ENCODE measurements at places on chromosomes 12 and 14.

GRCh38 chr12:116465407-116465806 is 93.8 kb upstream of the MAP1LC3B2 start:
- DNase-seq: no peak

DNA sequence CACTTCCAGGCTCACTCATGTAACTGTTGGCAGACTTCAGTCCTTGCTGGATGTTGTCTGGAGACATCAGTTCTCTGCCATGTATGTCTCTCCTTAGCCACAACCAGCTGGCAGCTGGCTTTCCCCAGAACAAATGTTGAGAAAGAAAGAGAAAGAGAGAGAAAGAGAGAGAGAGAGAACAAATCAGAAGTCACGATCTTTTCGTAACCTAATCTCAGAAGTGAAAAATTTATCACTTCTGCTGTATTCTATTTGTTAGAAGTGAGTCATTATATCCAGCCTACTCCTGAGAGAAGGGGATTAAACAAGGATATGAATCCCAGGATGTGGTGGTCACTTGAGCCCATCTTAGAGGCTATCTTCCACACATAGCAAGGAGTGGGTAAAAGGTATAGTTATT is 101.2 kb downstream of the BTG1 start:
- DNase-seq: no peak

- DNase-seq: no peak
These were observed 37.0 kb downstream of the TRAFD1 start for GRCh38 chr12:112162241-112162790.

GRCh38 chr12:43482311-43483085 is 69.5 kb downstream of the ADAMTS20 start:
- no peak for DNase-seq

- DNase-seq: peak; percentile 67
These were observed 24.8 kb downstream of the KLRK1 start for GRCh38 chr12:10364815-10365622.

- DNase-seq: no peak
These were observed 1937.5 kb upstream of the SEL1L start for GRCh38 chr14:83470959-83471695.

DNA sequence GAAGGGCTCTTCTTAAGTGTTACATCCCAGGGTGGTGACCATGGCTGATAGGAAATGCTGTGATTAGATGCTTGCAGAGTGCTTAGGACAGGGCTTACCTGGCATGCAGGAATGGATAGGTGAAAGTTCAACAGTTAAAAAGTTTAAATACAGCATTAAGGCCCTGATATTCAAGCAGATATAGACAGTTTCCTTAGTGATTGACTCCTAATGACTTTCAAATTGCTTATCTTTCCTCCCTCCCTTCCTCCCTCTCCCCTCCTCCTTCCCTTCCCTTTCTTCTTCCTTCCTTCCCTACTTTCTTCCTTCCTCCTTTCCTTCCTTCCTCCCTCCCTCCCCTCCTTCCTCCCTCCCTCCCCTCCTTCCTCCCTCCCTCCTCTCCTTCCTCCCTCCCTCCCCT is 244.6 kb upstream of the NOS1 start:
- DNase-seq: no peak

DNA sequence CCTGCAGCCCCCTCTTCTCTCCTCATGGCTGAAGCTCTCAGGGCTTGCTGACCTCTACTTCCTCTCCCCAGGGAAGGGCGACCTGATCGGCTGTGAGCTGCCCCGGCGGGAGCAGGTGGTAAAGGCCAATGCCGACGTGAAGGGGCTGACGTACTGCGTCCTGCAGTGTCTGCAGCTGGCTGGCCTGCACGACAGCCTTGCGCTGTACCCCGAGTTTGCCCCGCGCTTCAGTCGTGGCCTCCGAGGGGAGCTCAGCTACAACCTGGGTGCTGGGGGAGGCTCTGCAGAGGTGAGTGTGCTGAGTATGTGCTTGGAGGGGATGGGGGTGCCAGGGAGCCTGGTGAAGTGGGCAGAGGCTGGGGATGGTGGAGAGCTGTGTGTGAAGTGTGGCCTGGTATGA is 13.7 kb downstream of the MCRS1 start:
- DNase-seq: no peak

DNA sequence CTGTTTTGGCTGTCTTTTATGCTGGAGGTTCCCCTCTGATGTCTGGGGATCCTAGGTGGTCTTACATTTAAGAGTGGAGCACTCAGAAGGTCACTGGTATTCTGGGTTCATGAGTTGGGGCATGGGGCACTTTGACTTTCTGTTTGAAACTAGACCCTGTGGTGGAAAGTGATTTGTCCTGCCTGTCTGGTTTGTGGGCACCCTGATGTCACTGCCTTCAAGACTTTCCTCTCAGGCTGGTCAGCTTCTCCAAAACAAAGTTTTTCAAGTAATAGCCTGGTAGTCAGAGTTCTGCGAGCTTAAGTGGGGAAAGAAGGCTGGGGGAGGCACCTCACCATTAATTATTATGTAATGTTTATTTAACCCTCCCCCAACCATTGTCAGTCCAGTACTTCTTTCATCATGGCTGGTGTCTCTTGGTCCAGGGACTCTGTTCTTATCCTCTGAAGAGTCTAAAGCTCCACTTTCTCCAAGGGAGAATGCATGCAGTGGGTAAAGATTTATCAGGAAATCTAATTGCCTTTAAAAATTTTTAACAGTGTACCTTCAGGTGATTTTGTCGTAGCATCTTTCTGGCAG is 35.3 kb downstream of the ZC3H14 start:
- DNase-seq: no peak

- DNase-seq: peak; percentile 86
These were observed 13.3 kb downstream of the SLC15A4 start for GRCh38 chr12:128810182-128811127.

DNA sequence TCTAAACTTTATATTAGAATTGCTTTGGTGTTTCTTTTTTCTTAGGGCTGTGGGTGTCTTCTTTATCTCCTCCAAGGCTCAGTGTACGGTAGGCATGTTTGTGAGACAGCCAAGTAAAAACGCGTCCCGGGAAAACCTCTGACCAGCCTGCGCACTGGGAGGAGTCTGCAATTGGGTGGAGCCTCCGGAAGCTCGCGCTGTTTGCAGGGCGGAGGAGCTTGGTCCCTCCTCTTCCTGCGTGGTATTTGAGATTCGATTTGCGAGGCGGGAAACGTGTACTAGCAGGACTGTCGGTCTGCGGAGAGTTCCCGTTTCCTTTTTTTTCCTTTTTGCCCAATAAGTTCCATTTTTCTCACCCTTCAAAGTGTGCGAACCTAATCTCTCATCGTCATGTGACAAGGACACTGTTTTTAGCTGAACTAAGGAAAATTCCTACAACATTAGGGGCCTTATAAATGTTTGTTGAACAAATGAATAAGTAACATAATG is 182.1 kb upstream of the OTX2 start:
- no peak for DNase-seq

DNA sequence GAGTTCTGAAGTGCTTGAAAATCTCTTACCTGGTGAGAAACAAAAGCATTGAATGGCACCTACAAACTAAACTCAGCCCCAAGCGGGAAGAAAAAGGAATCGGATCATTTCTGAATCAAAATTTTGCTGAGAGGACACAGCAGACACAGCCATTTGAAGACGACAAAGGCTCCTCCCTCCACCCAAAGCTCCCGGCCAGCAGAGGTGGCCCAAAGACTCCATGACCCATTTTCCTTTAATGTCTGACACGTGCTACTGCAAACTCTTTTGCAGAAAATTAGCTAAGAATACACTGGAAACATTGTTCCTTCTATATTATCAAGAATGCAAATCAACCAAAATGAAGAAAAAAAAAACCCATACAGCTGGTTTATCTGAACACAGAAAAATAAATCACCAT is 85.9 kb upstream of the FOXN3 start:
- no peak for DNase-seq

GRCh38 chr14:40417777-40418401 is 985.7 kb upstream of the FBXO33 start:
- peak; percentile 34 for DNase-seq

- DNase-seq: no peak
These were observed 4.2 kb upstream of the DTX1 start for GRCh38 chr12:113052326-113052725.

- no peak for DNase-seq
These were observed 9.3 kb downstream of the PLEKHD1 start for GRCh38 chr14:69493791-69494190.

GRCh38 chr12:26786865-26787514 is 46.0 kb downstream of the ITPR2 start:
- DNase-seq: no peak

Measured in MM.1S (cell line).